ENCODE measurements at places on chromosomes 16 and 17.

- DNase-seq = peak; percentile 48
These were observed 181.9 kb upstream of the CACNG5 start for GRCh38 chr17:66652840-66653507.

DNA sequence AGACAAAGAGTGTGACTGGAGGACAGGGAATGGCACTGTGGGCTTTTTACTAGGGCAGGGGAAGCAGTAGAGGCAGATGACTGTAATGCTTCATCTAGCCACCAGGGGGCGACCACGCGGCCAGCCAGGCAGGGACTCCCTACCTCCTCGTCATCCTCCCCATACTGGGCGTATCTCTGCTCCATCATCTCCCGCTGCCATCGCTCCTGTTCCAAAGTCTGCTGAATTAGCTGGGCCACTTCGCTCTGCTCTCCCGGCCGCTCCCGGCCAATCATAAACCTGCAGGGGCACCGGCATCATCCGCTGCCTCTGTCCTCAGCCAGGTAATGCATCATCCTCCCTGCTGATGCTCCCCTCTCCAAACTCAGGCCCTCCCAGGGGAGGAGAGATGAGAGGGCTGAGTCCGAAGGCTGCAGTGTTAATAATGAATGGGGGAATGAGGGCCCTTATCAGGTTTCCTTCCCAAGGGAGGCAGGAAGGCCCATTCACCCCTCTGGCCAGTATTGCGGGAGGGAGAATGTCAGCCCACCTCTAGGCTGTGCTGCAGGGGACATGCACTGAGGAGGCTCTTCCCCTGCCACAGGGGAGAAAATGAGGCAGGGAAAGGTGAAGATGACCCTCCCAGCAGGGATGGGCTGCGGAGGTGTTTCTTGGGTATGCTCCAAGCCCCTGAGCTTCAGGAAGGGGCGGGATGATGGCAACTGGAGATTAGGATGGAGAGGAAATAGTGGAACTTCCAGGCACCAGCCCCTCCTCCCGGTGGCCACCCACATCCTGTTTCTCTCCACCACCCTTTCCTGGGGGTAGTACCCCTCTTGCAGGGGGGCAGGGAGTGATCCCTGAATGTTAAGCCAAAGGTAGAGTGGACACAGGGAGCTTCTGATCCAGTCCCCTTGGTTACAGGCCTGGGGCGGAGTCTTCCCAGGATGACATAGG, 10.3 kb upstream of the SAMD14 start:
- DNase-seq = peak; percentile 83

DNA sequence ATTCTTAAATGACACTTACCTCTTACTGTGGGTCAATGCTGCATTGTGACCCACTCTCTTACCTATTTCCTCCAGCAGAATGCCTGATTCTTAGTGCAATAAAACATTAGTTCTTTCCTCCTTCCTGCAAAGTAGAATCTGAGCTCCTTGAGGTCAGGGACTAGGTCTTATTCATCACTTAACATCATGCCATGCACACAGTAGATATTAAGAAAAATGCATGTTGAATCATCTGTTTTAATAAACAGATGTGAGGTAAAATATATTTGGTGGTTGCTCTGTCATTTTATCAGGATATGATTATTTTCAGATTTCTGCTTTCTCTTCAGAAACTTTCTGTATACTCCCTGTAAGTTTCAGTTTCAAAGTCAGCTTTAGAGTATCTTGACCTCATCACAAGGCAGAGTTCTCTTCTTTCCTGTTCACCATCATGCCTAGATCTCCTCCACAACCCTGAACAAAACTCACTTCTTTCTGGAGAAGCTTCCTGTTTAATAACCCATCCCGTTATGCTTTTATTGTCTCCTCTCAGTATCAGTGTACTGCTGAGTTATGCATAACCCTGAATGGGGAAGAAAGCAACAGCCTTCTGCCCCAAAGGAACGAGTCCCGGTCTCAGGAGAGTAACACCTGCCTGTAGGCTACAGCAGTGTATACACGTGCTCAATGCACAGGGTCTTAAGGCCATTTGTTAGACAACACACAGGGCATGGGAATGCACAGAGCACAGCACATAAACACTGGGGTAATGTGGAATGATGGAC, 30.3 kb upstream of the SUPT4H1 start:
- DNase-seq = peak; percentile 38

DNA sequence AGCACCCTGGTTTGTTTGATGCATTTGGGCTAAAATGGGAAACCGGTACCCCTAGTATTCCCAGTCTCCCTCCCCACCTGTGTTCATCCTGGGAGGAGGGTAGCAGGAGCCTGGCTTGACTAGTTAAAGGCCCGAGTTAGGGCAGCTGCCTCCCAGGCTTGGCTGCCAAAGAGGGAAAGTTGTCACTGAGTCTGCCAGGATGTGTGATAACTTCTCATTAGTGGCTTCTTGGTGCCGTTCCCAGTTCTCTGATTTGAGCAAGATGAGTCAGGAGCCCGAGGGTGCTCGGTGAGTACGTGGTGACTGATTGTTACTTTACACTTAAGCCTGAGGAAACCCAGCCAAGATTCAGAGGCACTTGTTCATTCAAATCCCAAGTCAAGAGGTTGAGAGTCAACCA, 2.5 kb downstream of the KRT32 start:
- no peak for DNase-seq

DNA sequence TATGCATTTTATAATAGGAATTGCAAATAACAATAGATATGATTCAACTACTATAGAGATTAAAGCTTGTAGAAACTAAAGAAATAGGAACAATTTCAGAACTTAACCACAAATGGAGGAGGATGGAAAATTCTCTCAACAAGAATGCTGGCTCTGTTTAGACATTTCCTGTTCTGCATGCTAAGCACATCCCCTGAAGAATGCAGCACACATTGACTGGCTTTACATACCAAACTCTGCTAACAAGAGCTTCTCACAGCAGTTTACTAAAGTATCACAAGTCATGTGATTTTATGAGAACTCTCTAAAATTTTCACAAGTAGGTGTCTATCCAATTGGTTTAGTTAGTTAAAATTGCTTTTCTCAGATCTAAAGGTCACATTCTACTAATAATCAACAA, 85.2 kb downstream of the SPAG9 start:
- DNase-seq = no peak

DNA sequence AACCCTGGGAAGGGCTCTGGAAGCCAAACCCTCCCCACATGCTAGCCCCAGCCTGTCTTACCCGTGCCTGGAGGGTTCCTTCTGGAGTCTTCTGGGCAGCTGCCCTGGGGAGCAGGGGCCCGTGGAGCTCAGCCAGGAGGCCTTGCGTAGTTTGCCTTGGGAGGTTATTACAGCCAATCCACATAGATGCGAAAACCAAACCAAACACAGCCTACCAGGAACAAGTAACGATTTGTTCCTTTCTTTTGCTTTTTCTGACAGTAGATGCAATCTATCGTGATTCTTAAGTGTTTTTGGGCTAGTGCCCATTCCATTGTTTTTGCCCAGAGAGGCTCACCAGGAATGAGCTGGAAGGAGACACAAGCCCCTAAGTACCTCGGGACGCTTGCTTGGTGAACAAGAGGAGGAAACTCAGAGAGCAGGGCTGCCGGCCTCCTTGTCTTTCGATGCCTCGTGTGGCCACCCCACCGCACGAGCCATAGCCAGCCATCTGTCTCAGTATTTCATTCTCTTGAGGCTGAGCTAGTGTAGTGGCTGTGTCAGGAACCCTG, 102.7 kb upstream of the NOL11 start:
- DNase-seq = no peak

All from activated CD4-positive, alpha-beta T cell treated with anti-CD3 and anti-CD28 coated beads, Interleukin-2, Interleukin-4, amounts not matched to agents 100 ng/mL and 50 ng/mL, durations not matched to agents 16 hours and 8 hours (primary cell).